ENCODE measurements at places on chromosomes 3 and 15.

- no peak for DNase-seq
Measured at GRCh38 chr3:11699083-11699427, 55.3 kb upstream of the VGLL4 start.

DNA sequence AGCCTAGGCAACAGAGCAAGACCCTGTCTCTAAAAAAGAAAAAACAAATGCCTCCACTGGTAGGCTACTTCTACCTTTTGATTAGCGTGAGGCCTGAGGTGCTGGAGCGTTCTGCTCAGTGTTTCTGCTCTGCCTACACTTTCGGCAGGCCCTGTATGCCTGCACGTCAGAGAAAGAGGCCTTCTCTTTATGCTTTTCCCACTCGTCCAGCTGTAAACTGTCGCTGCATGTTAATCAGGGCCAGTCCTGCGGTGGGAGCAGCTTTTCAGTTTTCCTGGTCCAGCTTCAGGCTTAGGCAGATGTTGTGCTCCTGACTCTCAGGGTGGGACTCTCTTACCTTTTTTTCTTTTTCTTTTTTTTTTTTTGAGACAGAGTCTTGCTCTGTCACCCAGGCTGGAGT, 25.3 kb downstream of the CSPG5 start:
- no peak for DNase-seq

GRCh38 chr15:95658799-95659198, 671.7 kb upstream of the NR2F2 start:
- DNase-seq = no peak

DNA sequence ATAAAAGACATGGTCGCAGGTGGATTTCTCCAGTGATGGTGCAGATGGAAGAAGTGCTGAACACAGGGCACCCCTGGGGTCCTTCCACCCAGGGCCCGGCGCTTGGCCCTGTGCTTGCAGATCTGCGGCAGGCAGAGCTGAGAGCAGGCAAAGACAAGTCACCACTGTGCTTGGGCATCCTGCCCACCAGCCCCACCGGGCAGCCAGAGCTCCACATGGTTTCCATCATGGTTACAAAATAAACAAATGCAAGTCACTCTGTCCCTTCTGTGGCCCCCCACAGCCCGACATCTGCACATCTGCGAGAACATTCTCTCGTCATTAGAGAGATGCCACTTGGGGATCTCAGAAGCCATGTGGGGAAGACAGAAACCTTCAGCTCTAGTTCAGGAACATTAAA, 37.6 kb upstream of the SFMBT1 start:
- no peak for DNase-seq

- no peak for DNase-seq
Measured at GRCh38 chr3:157463816-157464215, 27.2 kb downstream of the PTX3 start.

DNA sequence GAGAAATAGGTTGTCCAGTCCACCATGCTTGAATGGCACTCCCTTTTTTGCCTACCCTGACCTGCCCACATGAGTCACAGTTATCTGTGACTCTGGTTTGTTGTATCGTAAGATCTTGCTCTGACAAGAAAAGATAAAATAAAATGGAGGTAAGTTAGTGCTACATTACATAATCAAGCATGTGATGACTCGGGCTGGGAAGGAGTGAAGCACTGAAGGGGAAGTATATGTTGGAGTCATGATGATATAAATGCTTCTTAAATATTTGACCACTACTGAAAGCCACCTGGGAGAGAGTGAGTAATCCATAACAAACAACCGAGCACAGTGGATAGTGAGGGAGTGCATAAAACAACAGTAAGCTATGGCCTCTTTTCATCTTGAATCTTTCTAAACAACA, 124.4 kb downstream of the SHOX2 start:
- no peak for DNase-seq

DNA sequence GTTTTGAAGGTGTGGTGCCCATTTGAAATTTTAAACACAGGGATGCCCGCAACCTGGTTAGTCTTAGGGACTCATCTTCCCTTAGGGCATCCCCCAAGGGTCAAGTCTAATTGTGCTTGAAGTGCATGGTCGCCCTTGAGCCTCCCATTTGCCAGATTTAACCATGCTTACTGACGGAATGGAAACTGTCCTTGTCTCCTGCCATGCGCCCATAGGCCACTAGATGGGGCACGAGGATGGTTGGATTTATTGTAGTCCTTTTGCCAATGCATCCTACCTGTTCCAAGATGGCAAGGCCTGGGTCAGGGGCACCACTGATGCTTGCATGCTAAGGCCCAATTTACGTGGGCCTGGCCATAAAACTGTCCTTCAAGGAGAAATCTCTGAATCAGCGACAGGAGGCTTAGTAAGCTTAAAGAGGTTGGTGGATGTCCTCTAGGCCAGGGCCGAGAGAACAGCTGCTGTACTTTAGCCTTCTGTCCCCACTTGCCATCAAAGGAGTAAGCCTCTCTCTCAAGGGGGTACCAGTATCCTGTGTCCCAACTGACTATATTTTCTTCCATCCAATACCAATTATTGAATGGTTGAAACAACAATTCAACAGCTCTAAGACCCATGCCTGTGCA, 355.4 kb downstream of the OTOL1 start:
- no peak for DNase-seq

DNA sequence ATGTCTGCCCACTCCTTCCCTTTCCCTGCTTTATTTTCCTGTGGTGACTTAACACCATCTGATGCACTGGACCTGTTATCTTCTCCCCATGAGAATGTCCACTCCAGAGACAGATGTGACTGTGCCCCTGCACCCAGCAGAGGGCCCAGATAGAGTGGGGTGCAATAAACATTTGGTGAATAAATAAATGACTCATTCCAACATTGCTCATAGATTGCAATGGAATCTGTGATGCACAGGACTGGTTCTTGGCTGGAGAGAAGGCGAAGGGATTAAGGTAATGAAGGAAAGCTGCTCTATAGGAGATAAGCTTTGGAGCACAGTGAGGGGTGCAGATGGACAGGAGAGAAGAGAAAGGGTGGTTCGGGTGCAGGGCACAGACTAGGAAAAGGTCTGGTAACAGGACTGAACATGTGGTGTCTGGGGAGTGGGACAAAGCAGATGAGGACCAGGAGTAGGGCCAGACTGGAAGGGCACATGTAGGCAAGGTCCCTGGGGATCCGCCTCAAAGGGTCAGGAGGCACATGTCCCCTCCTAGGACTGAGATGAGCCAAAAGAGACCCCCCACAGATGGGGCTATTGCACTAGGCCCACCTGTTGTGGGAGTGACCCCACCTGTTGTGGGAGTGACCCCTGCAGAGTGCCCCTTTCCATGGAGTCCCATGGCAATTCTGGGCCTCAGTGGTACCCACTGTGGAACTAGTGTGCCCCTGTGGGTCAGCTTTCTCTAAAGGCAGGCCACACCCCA, 17.5 kb upstream of the POC1A start:
- no peak for DNase-seq
